Activated naive CD8-positive, alpha-beta T cell treated with anti-CD3 and anti-CD28 coated beads, Interleukin-2, amount 10 ng/mL, durations not matched to agents 7 days and 5 days (primary cell): ENCODE measurements at places on chromosomes 11 and 22.
A peak's percentile ranks its signal among the peaks of the same experiment; 100 is the strongest.

DNA sequence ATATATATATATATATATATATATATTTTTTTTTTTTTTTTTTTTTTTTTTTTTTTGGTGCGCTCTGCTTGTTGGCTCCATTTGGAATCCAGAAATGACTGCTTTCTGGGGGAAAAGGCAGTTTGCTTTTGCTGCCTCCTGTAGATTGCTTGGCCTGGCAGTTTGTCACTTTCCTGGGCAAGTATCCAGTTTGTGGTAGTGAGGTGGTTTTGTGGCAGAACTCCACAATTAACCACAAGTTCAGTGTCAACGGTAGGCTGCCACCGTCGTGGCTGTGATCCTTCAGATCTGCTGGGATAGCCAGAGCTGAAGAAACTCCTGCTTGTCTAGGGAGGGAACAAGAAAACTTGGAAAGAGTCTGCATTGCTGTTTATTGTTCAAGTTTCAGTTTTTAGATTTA lies 5.0 kb upstream of the PDE3B start:
- no peak for DNase-seq

DNA sequence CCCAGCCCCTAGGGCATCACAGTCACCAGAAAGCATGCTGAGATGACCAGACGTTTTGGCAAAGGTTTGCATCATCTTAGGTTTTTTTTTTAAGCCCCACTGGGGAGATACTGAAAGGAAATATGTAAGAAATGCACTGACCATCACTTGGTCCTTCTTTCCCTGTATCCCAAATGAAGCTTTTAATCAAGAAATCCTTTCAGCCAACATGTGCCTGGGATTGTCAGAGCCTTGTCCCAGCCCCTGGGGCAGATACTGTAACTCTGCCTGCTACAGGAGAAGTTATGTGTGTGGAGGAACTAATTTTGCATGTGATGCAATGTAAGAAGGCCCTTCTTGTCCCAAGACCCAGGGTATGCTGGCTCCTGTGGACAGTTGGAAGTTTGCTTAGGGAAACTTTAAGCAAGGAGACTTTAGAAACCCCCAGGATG lies 65.6 kb downstream of the PPFIBP2 start:
- DNase-seq: no peak

DNA sequence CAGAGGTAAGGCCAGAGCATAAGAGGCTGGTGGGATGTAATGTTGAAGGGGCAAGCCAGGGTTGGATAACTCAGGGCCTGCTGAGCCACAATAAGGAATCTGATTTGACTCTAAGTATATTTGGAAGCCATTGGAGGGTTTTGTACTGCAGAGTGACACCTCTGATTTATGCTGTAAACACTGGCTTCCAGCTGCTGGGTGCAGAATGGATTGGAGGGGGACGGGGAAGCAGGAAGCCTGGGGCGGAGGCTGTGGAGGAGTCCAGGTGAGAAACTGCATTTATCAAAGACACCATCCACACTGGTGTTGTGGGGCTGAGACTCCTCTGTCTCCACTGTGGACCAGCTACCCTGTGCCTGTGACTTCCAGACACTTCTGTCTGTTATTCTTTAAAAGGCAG lies 26.8 kb downstream of the MIAT start:
- DNase-seq: no peak

GRCh38 chr11:70424765-70425344 lies 26.5 kb downstream of the CTTN start:
- no peak for DNase-seq

DNA sequence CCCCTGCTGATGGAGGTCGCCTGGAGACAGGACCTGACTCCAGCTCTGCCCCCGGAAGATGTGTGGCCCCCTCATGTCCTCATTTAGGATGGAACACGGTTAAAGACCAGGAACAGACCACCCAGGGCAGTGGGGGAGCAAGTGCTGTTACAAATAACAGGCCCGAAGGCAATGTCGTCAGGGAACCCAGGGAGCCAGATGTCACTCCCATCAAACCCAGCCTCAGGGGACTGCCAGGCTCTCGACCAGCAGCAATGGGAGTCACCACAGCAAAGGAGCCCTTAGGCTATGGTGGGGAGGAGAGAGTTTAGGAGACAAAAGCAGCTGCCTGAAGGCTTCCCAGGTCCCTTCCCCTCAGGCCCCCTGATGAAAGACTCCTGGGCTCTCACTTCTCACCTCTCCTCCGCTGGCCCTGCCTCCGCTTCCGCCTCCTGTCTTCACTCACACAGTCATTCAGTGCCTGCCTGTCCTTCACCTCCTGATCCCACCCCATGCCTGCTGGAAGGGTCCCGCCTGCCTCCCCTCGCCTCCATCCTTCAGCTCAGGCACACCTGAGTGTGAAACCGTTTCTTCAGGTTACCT lies 4.4 kb downstream of the RPS19BP1 start:
- no peak for DNase-seq

GRCh38 chr11:62399878-62400266 lies 19.0 kb upstream of the SCGB1A1 start:
- no peak for DNase-seq

GRCh38 chr11:73215191-73216134 lies 2.6 kb upstream of the P2RY2 start:
- DNase-seq: no peak

DNA sequence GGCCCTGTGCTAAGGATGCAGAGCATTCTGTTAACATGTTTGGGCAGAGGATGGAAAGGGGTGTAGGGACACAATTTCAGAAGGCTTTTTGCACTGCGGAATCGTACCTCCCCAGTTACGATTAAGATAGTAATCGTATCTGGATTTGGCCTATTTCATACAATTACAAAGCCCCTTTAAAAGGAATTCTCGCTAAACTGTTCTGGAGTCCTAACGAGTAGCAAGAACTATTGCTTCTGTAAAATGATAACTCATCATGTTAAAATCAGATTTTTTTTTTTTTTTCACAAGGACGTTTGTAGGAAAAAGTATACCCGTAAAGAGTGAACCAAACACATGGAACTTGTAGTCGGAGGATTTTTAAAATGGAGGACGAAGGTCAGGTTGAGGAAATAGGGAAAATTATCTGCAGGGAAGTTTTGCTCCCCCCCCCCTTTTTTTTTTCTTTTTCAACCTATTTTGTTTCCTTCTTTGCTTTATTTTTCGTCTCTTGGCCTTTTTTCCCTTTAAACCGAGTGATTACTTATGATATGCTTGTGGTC lies 934 bp downstream of the HSD17B12 start:
- DNase-seq: no peak

GRCh38 chr11:2194877-2195755 lies 23.5 kb upstream of the TH start:
- DNase-seq: peak; percentile 74

- DNase-seq: no peak
Observed at GRCh38 chr11:82979824-82980223, 78.3 kb downstream of the DDIAS start.

DNA sequence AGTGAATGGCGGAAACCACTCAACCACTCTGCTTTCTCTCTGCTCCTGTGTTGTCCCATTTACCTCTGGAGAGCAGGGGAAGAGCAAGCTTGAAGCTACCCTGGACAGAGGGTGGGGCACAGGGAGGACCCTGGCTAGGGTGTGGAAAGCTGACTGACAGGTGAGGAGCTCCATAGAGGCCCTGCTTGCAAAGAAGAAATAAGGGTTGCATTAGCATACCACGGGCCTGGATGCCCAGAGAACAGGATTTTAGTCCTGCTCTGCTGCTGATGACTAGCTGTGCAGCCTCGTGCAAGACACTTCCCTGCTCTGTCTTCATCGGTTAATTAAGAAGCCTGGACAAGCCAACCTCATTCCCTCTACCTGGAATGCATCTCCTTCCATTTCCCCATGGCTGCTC lies 135.0 kb downstream of the BUD13 start:
- no peak for DNase-seq

DNA sequence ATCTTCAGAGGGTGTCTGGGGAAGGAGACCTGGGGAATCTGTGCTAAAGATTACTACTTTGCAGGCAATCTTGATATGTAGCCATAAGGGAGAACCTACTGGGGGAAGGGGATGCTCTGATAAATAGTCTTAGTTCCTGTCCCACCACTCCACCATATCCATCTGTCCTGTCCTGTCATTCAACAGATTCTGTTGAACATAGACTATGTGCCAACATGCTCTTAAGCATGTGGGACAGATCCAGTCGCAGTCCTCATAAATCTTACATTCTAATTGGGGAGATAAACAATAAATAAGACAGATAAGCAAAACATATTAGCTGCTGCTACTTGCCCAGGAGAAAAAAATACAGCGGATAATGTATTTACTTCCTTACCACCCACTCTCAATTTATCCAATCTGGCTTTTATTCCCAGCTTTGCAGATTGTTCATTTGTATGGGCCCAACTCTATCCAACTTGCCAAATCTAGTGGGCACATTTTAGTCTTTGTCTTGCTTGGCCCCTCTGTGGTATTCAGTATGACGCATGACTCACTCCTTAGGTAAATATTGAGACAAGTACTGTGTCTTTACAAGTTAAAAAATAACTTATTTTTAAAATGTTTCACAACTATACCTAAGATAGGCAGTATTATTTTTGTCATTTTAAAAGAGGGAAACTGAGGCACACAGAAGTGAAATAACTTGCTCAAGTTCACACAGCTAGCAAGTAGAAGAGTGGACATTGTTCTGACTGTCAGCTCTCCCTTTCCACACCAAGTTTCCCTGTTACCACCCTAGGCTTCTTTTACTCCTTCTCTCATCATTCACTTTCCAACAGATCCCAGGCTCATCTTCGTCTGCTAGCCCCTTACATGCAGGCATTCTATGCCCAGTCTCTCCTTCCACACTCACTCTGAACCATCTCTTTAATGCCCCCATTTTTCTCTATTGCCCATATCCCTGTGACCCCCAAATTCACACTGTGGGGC lies 133.6 kb upstream of the SESN3 start:
- no peak for DNase-seq

DNA sequence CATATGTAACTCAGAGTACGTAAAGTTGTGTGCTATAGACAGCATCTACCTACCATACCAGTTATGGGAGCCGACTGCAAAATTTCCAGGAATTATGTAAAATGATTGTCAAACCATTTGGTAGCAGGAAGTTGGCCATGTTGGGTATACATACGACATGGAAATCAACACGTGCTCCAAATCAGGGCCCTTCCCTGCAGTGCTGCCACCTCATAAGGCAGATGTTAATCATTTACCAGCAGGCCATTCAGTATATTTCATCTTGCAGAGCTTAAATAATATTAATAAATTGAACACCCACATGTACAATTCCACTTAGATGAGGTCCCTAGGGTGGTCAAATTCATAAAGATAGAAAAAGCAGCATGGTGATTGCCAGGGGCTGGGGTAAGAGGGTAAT lies 9.8 kb downstream of the MS4A18 start:
- no peak for DNase-seq

GRCh38 chr11:77371646-77372045 lies 70.2 kb upstream of the GDPD4 start:
- DNase-seq: no peak

DNA sequence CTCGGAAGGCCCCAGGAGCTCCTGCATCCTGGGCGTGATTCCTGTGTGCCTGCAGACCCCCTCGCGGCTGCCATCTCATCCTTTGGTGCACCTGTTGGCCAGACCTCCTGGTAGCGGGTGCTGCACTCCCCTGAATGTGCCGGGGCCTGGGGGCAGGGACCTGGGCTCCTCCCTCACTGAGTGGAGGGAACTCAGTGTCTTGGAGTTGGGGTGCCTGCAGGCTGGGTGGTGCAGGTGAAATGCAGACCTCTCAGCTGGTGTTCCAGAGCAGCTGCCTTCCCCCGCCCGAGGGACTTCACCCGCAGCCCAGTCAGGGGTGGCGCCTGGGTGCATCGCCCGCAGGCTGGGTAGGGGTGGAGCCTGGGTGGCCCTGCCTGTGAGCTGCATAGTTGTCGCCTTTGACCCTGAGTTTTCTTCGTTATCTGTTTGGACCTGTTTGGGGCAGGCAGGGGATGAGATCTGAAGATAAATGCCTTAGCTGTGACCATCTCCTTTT lies 31.4 kb downstream of the LRP5 start:
- no peak for DNase-seq

- DNase-seq: no peak
Observed at GRCh38 chr11:117479372-117479771, 151.7 kb downstream of the CEP164 start.

GRCh38 chr11:69101115-69101791 lies 52.5 kb downstream of the TPCN2 start:
- peak; percentile 84 for DNase-seq

- no peak for DNase-seq
Observed at GRCh38 chr11:69217276-69218105, 61.8 kb downstream of the SMIM38 start.

DNA sequence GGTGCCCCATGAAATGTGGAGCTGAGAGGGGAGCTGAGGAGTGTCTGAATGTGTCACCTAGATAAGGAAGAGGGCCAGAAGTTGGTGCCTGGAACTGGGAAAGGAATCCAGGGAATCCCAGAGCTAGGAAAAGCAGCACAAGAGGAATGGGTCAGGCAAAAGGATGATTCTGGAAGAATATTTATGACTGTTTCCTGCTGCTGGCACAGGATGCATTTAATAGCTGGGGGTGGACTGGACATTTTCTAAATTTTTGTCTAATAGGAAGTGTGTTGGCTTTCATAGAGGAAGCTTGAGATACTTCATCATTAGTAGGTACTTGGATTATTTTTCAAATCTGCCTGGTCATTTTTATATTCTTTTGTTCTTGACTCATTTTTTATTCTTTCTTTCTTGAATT lies 17.4 kb upstream of the MRGPRX2 start:
- DNase-seq: no peak

DNA sequence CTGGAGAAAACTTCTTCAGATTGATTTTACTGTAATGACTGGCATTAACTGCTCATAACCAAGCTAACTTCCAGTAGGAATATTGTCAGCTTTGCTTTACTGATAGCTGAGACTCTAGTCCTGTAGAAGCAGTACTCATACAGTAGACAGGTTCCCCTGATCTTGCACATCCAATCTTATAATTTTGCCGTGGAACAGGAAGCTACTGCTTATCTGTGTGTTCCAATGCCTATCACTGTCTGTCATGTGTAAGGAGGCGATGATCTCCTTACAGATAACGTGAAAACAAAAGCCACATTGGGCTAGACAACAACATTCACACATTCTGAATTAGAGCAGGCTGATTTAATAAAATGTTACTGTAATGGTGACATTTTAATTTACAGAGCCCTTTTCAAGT lies 13.2 kb downstream of the HSD17B12 start:
- DNase-seq: no peak

GRCh38 chr11:109512680-109513079 lies 90.7 kb downstream of the C11orf87 start:
- DNase-seq: no peak

- DNase-seq: no peak
Observed at GRCh38 chr11:93498641-93499040, 44.5 kb downstream of the SMCO4 start.

GRCh38 chr11:110251836-110252235 lies 44.6 kb downstream of the RDX start:
- DNase-seq: no peak

GRCh38 chr22:22698263-22698750 lies 53.9 kb downstream of the GGTLC2 start:
- DNase-seq: no peak

- no peak for DNase-seq
Observed at GRCh38 chr11:126748100-126748791, 252.3 kb downstream of the KIRREL3 start.

- DNase-seq: no peak
Observed at GRCh38 chr11:42521994-42522393, 789.8 kb upstream of the API5 start.
